A549 treated with GW870086 at 1 μM for 4 hours (cell line): ENCODE measurements at places on chromosomes 1 and 21. TPM values are rescaled to one million over a fixed set of nuclear protein-coding genes. Genes with fewer than 3 reads are reported as not detected.

SLAMF8 gene
- 0.03 to 0.08 TPM (median 0.06 TPM) in 3 of 5 replicates, not detected in the others for total RNA-seq

HMCN1 gene
- 0.01 to 0.43 TPM (median 0.04 TPM) in 4 of 5 replicates, not detected in the other for total RNA-seq

C1orf116 gene
- total RNA-seq, result 4.0 to 5.3 TPM (median 4.9 TPM) in 5 replicates

TIPRL gene
- 32.6 to 36.6 TPM (median 34.7 TPM) in 5 replicates for total RNA-seq

PHGDH gene
- total RNA-seq, result 65.1 to 91.5 TPM (median 85.9 TPM) in 5 replicates

PLCH2 gene
- 0.17 to 0.53 TPM (median 0.28 TPM) in 5 replicates for total RNA-seq

FCRLB gene
- 1.4 to 1.8 TPM (median 1.6 TPM) in 5 replicates for total RNA-seq

PLA2G2D gene
- not detected in 5 replicates for total RNA-seq

GSTM5 gene
- total RNA-seq, result not detected in 5 replicates

FASLG gene
- total RNA-seq, result not detected in 5 replicates

IVL gene
- total RNA-seq, result 0.10 to 0.15 TPM (median 0.10 TPM) in 3 of 5 replicates, not detected in the others

CCDC27 gene
- not detected in 5 replicates for total RNA-seq

BNIPL gene
- 0.05 to 0.24 TPM (median 0.12 TPM) in 4 of 5 replicates, not detected in the other for total RNA-seq

NADK gene
- total RNA-seq, result 27.9 to 40.6 TPM (median 35.7 TPM) in 5 replicates

LEMD1 gene
- not detected in 5 replicates for total RNA-seq

SPRR3 gene
- total RNA-seq, result not detected in 5 replicates

RHOC gene
- total RNA-seq, result 353 to 392 TPM (median 376 TPM) in 5 replicates

NUP133 gene
- total RNA-seq, result 15.9 to 24.7 TPM (median 20.8 TPM) in 5 replicates

VWA5B1 gene
- total RNA-seq, result not detected in 5 replicates

OR2AK2 gene
- not detected in 5 replicates for total RNA-seq

APCS gene
- not detected in 5 replicates for total RNA-seq

LRRC53 gene
- total RNA-seq, result not detected in 5 replicates

PROK1 gene
- total RNA-seq, result not detected in 5 replicates

CRP gene
- total RNA-seq, result not detected in 5 replicates

FCAMR gene
- total RNA-seq, result not detected in 5 replicates

NECTIN4 gene
- total RNA-seq, result 2.0 to 3.1 TPM (median 2.1 TPM) in 5 replicates

CSF3R gene
- total RNA-seq, result not detected in 5 replicates

LMNA gene
- total RNA-seq, result 635 to 777 TPM (median 765 TPM) in 5 replicates

OR2L5 gene
- not detected in 5 replicates for total RNA-seq

COL9A2 gene
- total RNA-seq, result 0.06 to 0.17 TPM (median 0.12 TPM) in 4 of 5 replicates, not detected in the other

CYP4X1 gene
- 0.11 TPM in 1 of 5 replicates, not detected in the others for total RNA-seq

NBPF20 gene
- 2.9 to 3.6 TPM (median 3.2 TPM) in 5 replicates for total RNA-seq
